ENCODE measurements at places on chromosomes 1 and 21.

DNA sequence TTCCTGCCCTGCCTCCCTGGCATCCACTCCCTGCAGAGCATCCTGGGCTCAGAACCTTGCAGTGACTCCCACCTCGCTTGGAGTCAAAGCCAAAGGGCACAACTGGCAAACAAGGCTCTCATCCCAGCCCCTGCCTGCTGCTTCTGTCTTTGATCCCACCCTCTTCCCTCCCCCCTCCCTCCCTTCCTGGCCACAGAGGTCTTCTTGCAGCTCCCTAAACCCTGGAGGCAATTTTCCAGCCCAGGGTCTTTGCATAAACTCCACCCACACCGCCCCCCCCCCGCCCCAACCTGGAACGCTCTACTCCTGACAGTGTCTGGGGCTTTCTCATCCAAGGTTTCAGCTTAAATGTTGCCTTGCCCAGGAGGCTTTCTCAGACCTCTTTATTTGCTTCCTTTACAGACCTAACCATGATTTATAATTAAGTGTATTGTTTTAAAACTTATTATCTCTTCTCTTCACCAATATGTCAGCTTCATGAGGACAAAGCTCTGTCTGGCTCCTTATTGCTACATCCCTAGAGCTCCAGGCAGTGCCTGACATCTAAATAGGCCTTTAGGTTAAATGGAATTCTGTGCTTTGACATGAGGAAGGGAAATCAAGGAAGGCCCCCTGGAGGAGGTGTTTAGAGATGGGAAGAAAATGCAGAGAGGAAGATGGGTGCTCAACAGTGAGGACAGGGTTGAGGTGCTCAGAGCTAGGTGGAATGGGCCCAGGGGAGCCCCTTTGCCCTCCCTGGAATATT lies 37.7 kb upstream of the PADI1 start:
- ATAC-seq = peak; percentile 82

DNA sequence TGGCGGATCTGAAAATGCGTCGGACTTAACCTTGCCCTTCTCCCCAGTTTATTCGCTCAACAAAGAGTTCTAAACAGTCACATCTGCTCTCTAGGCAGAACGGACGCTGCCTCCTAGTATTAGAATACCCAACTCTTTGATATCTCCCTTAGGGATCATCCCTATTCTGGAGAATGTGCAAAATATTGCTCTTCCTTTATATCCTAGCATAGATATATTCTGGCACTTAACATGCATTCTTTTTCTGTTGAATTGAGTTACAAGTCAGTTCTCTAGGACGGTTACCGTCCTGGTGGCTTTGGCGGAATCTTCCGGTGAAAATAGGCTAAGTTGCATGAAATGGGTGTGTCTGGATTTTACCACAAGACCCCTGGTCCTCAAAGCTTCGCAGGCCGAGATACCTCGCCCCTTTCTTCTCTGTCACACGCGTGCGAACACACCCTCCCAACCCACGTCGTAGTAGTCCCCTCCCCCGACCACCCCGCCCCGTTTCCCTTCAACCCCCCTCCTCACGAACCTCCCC lies 501 bp upstream of the DNAJC6 start:
- ATAC-seq = no peak

DNA sequence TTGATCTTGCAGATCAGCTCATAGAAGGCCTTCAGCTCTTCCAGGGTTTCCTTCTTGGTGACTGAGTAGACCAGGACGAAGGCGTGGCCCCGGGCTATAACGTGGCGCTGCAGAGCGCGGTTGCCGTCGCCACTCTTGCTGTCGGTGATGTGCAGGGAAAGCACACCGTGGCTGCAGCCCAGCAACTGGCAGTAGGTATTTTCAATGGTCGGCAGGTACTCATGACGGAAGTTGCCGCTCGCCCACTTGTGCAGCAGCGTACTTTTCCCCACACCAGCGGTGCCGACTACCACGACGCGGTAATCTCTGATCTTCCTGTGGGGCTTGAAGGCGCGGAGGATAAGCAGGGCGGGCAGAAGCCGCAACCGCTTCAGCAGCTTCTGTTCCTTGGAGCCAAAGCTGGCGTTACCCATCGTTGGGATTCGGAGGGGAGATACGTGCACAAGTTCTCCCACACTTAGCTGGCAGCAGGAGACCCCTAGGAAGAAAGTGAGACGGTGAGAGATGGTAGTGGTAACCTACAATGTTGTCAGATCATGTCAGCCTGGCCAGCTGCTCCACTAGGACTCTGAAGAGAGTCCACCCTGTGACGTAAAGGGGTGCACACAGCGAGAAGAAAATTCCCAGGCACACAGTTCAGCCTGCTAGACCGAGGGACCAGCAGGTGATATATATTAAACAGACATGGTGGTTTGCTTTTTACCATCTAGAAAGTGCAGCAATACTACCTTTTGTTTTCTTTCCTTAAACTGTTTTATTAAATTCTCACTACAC lies 3.4 kb downstream of the DIRAS3 start:
- no peak for ATAC-seq

DNA sequence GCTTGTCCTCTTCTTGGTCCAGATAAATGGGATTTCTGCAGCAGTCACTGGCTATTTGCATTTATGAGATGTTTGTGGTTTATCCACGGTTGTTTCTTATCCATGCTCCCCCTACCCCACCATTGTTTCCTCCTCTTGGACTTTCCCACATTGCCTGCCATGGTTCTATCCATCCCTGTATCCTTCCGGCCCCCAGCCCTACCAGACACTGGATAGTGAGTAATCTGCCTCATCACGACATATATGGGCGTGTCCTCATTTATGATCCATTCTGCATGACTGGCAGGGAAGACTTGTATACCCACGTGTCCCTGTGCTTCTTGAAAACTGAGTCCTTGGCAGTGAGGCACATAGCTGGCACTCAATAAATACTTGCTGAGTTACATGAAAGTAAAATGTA lies 40.1 kb downstream of the CACNA1S start:
- peak; percentile 85 for ATAC-seq

GRCh38 chr1:27314169-27314568 lies 7.8 kb upstream of the TMEM222 start:
- no peak for ATAC-seq

- ATAC-seq = peak; percentile 31
Measured at GRCh38 chr1:185408700-185409270, 91.7 kb upstream of the IVNS1ABP start.

GRCh38 chr1:225378880-225379279 lies 49.0 kb downstream of the LBR start:
- ATAC-seq = peak; percentile 94

DNA sequence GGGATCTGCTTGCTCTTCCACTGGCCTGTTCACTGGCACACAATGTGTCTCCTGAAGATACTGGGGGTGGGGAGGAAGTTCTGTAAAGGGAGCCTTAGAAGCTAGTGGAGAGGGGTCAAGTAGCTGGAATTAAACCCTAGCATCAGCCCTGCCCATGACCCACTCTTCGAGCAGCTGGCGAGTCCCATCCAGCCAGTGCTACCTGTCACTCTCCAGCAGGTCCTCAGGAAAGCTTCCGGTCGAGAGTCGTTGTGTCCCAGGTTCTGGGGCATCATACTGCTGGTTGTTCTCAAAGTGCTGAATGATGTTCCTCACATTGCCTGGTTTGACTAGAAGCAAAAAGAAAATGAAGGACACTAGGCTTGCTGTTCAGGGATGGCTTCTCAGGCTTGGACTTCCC lies 30.9 kb downstream of the LRRC71 start:
- no peak for ATAC-seq

GRCh38 chr1:77706321-77706720 lies 23.9 kb upstream of the ZZZ3 start:
- no peak for ATAC-seq

DNA sequence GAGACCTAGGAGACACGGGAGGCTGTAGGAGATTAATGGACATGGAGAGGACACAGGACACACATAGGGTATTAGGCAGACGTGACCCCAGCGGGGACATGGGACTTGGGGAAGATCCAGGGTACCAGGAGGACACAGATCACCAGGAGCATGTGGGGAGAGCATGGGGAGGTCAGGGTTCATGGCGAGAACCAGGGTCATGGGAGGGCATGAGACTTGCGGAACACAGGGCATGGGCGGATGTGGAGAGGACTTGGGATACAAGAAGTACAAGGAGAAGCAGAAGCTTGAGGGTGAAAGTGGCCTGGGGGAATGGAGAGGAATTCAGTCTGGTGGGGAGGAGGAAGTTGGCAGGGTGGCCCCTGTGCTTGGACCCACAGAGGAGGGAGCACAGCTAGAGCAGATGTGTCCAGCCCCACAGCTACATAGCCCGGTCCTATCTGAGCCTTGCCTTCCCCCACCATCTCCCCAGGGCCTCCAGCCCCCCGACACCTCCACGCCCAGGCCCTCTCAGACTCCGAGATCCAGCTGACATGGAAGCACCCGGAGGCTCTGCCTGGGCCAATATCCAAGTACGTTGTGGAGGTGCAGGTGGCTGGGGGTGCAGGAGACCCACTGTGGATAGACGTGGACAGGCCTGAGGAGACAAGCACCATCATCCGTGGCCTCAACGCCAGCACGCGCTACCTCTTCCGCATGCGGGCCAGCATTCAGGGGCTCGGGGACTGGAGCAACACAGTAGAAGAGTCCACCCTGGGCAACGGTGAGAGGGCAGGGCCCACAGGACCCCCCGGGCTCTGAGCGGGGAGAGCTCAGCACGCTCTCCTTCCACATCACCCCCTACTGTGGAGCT lies 12.1 kb downstream of the TIE1 start:
- no peak for ATAC-seq

GRCh38 chr1:1857096-1857703 lies 33.7 kb downstream of the GNB1 start:
- ATAC-seq = no peak

DNA sequence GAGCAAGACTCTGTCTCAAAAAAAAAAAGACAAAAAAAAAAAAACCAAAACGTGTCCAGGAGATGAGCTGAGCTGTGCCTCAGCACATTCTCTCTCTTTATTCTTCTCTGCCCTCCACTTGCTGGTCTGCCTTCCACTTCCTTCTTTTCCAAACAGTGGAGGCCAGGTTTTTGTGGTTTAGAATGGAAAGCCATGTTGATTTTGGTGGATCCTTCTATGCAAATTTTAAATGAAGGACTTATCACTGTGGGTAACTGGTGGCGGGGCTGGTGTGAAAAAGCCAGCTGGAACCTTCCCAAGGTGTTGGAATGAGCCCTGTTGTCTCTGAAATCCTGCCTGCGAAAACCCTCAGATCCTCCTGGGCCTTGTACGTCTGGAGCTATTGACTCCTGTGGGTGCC lies 61.9 kb downstream of the PTPRU start:
- no peak for ATAC-seq

DNA sequence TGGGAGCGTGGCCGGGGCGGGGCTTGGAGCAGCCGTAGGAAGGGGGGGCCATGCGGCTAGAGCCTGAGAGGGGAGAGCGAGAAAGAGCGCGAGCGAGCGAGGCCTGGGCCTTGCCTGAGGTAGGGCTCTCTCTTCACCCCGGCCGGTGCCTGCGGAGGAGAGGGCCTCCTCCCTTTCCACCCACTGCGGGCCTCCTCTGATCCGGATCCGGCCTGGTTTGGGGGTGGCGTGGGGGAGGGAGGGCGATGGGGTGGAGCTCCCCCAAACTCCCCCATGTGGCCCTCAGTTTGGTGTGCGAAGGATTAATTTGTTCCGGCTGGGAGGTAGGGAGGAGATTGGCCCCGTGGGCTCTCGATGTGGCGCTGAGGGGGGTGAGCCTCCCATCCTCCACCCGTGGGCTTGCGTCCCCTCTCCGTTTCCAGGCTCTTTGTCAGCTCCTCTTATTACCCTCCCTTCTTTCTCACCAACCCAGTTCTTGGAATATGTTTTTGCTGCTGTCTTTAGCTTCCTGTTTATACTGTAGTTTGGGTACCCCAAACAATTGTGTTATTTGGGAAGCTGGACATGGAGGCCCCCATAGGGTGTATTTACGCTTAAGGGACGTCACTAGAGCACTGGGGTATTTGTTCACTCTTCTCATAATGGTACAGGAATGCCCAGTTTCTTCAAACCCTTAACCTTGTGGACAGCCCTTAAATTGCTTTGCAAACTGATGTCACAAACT lies 685 bp downstream of the UBAP2L start:
- ATAC-seq = peak; percentile 35

DNA sequence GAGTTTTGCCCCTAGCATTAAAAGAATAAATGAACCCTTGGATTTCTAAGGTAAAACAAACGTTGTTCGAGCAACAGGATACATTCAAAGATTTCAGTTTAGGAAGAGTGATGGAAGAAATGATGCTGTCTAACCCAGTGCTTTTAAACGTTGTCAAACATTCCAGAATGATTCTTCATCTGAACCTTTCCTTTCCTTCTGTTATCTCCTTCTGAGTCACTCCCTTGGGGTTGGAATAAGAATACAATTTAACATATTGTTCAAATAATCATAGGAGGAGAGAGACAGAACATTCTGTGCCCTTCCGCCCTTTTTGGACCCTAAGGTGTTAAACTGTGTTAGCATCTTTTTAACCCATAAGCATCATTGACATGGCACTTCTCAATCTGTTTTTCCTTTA lies 61.1 kb upstream of the RCOR3 start:
- no peak for ATAC-seq

- ATAC-seq = no peak
Measured at GRCh38 chr1:193184776-193185175, 1.6 kb downstream of the B3GALT2 start.

DNA sequence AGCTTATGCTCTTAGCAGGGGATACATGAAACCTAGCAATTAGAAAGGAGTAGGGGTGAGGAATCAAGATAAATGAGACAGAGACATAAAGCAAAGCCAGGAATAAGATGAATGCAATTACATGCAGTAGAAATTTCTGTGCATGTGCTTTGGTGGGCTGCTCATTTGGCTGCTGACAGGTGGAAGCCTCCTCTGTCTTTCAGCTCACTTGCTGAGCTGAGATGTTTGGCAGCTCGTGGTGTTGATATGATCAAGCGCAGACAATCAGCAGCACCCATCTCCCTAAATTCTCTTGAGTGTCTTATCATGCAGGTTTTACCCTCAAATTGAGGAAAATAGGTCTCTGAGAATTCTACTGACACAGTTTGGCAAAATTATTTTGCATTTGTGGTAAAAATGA lies 108.3 kb upstream of the CD34 start:
- ATAC-seq = no peak

- ATAC-seq = peak; percentile 48
Measured at GRCh38 chr1:65791801-65792668, 660 bp upstream of the PDE4B start.

DNA sequence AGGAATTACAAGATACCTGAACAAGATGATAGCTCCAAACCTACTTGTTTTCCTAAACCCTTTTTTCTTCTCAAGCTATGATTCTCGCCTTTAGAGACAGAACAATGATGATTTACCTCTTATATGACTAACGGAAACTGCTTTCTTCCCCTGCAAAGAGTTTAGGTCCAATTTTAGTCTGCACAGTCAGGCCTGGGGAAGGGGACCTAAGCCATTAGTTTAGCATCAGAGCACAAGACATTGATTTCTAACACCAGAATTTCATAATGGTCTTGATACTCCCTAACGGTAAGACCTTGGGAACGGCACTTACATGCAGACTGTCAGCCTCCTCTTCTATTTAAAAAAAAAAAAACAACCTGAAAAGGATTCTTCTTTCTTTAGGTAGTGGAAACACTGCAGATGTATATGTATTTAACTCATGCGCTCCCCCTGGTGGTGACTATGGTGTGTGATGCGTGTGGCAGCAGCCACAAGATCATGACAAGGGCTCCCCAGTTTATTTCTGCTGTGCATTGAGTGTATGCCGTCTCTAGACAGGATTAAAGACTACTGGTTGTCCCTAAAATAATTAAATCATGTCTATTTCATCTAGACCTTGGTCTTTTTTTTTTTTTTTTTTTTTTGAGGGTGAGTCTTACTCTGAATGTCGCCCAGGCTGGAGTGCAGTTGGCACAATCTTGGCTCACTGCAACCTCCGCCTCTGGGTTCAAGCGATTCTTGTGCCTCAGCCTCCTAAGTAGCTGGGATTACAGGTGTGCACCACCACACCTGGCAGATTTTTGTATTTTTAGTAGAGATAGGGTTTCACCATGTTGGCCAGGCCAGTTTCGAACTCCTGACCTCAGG lies 37.3 kb upstream of the TMEM222 start:
- peak; percentile 94 for ATAC-seq

- peak; percentile 73 for ATAC-seq
Measured at GRCh38 chr1:38497921-38498656, 361.5 kb downstream of the RRAGC start.
